ENCODE measurements at places on chromosomes 16 and 17.

GRCh38 chr17:68771867-68772515, 170.8 kb upstream of the FAM20A start:
- peak; percentile 84 for DNase-seq

DNA sequence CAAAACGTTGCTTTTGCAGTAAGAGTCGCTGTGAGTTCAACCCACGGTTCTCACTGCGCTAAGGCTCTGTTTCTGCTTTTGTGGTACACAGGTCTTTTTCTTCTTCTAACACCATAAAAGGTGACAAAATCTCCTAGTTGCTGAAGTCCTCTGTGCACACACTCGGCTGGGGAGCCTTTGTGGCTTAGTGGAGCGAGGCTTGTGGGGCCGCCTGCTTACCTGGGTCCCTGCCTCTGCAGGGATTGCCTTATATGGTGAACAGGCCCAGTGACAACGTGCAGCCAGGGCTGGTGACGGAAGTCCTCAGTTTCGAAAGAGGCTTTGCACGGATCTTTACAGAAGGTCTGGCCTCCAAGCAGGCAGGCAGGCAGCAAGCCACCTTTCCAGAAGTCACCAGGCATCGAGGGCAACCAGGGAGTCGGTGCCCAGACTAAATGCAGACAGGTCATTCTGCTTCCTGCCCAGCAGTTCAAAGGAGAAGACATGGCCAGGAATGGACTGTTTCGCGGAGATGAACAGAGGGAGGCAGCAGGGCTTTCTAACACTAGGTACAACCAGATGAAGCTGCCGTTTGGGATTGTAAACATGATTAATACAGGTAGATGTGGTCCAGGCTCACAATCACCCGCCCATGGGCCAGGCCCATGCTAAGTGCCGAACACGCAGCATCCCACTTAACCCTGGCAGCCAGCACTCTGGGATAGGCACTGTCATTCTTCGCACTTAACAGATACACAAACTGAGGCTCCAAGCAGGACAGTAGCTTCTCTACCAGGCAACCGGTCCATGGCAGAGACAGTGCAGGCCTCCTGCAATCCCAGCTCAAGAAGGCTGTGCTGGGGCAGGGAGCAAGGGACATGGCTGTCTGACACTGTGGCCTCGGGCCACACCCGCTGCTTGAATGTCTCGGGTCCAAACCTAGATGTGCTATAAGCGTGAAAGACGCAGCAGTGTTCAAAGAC, 10.7 kb upstream of the MEAK7 start:
- DNase-seq = no peak

DNA sequence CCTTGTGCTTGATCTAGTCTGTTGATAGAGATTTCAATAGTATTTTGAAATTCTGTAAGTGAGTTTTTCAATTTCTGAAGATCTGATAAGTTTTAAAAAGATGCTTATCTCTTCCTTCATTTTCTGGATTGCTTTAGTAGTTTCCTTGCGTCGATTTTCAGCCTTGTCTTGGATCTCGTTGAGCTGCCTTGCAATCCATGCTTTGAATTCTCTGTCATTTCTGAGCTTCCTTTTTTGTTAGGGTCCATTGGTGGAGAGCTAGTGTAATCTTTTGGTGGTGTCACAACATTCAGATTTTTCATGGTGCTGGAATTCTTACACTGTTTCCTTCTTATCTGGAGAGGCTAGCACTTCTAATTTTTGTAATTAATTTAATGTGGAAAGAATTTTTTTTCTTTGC, 61.1 kb downstream of the SLFN11 start:
- DNase-seq = no peak

GRCh38 chr17:71052971-71053370, 883.6 kb downstream of the KCNJ2 start:
- no peak for DNase-seq

DNA sequence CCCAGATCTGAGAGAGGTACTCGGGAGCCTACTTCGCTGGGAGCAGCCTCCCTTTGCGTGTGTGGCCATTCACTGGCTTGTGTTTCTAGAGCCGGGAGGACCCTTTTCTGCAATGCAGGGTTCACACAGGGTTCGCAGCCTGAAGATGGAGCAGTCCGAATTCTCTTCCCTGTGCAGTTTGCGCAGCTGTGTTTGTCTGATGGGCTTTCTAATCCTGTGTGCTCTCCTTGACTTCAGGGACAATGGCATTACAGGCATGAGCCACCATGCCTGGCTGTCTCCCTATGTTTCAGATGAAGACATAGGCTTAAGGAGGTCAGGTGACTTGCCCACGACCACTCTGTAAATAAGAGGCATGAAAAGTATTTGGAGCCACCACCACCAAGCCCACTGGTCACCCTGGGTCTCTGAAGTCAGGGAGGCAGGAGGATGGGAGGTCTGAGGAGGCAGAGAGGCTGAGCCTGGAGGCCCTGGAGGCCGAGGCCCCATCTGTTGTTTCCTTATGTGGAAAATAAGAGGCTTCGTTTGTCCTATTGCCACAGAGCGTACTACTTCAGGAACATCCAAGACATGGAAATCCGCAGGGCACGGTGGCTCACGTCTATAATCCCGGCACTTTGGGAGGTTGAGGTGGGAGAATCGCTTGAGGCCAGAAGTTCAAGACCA, 5.0 kb upstream of the STH start:
- no peak for DNase-seq

DNA sequence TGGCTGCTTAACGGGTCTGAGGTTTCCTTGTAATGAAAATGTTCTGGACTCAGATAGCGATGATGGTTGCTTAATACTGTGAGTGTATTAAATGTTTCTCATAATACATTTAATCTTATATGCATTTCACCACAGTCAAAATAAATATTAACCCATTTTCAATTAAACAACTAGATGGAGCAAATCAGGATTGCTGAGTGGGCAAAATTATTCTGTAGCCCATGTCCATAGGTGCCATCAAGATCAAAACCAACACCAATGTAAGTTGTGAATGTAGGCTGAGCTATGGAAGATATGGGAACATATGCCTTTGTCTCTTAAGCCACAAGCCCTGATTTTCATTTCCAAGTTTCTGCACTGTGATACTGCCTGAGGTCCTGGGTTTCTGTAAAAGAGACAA, 572.6 kb upstream of the EEF2KMT start:
- DNase-seq = no peak

- DNase-seq = no peak
Measured at GRCh38 chr16:73877150-73877549, 419.5 kb upstream of the PSMD7 start.

GRCh38 chr17:43445009-43445589, 38.7 kb upstream of the DHX8 start:
- DNase-seq = no peak

DNA sequence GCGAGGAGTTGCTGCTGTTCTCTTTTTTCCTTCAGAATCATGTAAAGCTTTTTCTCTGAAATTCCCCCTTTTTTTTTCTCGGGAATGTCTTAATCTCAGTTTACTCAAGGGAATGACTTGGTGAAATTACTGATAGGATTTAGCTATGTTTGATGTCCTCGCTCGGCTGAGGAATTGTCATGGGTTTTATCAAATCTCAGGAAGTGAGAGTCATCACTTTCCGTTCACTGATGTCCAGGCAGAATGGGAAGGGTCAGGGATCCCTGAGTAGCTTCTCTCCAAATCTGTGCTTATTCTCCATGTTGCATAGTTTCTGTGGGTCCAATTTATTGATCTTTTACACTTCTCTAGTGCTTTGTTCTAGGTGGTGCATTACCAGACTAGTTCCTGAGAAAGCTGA, 6.3 kb downstream of the IGSF6 start:
- peak; percentile 54 for DNase-seq

DNA sequence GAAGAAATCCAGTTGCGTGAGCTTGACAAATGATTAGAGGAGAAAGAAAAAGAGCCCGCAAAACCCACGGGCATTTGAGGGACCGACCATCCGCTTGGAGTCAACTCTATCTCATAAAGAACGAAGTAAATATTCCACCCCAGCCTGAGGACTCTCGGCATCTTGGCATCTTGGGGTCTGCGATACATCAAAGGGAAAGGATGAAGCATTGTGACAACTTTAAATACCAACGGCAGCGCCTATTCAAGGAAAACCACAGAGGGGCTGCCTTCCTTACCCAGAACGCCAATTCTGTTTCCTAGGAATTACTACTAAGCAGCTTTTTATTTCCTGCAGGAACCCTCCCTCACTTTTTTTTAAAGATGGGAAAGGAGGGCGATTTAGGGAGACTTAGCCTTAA, 152.2 kb downstream of the FOXL1 start:
- no peak for DNase-seq

GRCh38 chr16:19348578-19349315, 63.2 kb downstream of the CLEC19A start:
- DNase-seq = no peak

- DNase-seq = no peak
Measured at GRCh38 chr16:86818671-86819532, 240.6 kb downstream of the FOXL1 start.

GRCh38 chr16:79607587-79607986, 7.0 kb upstream of the MAF start:
- DNase-seq = peak; percentile 57

DNA sequence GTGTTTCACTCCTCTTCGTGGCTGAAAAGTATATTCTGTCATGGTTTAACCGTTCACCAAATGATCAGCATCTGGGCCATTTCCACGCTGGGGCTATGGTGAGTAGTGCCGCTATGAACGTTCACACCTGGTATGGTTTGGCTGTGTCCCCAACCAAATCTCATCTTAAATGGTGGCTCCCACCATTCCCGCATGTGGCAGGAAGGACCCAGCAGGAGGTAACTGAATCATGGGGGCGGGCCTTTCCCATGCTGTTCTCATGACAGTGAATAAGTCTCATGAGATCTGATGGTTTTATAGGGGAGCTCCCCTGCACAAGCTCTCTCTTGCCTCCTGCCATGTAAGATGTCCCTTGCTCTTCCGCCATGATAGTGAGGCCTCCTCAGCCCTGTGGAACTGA, 45.7 kb upstream of the ZNF469 start:
- DNase-seq = no peak

DNA sequence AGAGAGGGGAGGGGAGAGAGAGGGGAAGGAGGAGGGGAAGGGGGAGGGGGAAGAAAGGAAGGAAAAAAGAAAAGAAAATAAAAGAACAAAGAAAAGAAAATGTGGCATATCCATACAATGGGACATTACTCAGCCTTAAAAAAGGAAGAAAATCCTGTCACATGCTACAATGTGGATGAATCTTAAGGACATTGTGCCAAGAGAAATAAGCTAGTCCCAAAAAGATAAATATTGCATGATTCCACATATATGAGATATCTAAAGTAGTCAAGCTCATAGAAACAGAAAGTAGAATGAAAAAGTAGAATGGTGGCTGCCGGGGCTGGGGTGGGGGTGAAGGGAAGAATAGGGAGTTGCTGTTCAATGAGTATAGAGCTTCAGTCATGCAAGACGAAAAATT, 40.4 kb downstream of the CNGB1 start:
- no peak for DNase-seq

- DNase-seq = no peak
Measured at GRCh38 chr16:27640277-27640600, 90.3 kb downstream of the KATNIP start.

- no peak for DNase-seq
Measured at GRCh38 chr16:7206469-7206868, 126.2 kb upstream of the RBFOX1 start.

GRCh38 chr17:3913531-3914311, 2.5 kb downstream of the P2RX1 start:
- peak; percentile 68 for DNase-seq

DNA sequence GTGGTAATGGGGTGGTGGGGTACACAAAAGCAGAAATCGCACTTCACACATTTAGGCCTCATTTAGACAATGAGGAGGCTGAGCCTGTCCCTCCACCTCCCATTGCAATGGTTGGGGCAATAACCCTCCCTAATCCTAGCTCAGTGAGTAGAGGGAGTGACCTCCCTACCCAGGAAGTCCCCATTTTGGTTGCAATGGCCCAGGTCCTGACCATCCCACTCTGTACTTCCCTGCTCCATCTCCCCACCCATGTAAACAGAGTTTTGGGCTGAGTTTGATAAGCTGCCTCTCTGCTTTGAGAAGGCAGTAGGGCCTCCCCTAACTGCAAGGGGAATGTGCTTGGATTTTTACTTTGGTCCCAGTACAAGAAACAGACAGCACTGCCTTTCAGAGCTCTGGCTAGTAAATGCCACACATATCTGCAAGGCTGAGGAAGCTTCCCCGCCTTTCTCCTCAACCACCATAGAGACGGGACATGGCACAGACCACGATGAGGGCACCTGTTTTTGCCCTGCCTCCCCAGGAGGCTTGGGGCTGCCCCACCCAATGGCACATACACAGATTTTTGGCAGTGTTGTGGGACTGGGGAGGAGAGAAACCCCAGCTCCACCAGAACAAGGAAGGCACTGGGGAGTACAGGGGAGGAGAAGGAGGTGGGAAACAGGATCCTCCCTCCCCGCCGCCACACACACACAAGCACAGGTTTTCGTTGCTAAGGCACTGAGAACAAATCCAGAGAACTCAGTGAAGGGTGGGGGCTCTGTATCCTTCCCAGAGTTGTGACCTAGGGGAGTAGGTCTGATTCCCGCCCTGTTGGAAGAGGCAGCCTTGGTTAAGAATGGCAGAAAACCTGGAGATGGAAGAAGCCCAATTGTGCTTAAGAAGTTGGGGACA, 7.3 kb downstream of the VAT1 start:
- no peak for DNase-seq

DNA sequence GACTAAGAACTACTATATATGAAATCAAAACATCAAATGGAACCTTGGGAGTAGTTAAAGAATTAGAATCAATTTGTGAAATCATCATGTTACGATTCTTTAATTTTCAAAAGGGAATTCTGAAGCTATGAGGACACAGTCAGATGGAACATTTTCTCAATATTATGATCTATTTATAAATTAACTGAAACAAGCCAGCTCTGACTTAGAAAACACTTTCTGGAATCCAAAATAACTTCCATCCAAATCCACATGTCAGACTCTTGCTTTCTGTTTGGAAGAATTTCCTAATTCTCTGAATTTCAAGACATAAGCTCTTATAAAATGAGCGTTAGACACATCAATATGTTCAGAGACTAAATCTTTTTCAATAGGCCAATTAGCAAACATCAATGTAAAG, 737.7 kb upstream of the SOX9 start:
- no peak for DNase-seq

All from iris pigment epithelial cell (primary cell).